Iris pigment epithelial cell (primary cell): ENCODE measurements at places on chromosomes 2 and 18.
A peak's percentile ranks its signal among the peaks of the same experiment; 100 is the strongest.

- no peak for DNase-seq
Observed at GRCh38 chr2:199830531-199830930, 20.5 kb downstream of the FTCDNL1 start.

GRCh38 chr2:229196448-229196847 is 74.6 kb downstream of the PID1 start:
- DNase-seq, result peak; percentile 56

GRCh38 chr2:15648593-15649525 is 57.2 kb downstream of the DDX1 start:
- DNase-seq, result no peak

DNA sequence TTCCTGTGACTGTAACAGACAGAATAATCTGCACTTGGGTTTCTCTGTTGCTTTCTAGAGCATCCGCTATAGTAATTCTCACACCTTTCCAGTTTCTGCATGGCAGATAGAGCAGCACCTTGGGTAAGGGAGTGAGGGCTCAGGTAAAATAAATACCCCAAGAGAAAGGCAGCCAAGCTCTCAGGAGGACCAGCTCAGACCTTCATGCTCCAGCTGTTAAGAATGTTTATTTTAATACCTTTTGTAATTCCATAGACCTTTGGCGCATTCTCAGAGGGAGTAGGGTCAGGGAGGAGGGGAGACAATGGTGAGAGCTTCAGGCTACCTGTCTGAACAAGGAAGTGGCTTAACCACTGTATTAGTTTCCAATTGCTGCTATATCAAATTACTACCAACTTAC is 16.2 kb upstream of the TMEM178A start:
- DNase-seq, result no peak

GRCh38 chr18:2636126-2636631 is 19.3 kb upstream of the SMCHD1 start:
- DNase-seq, result no peak

DNA sequence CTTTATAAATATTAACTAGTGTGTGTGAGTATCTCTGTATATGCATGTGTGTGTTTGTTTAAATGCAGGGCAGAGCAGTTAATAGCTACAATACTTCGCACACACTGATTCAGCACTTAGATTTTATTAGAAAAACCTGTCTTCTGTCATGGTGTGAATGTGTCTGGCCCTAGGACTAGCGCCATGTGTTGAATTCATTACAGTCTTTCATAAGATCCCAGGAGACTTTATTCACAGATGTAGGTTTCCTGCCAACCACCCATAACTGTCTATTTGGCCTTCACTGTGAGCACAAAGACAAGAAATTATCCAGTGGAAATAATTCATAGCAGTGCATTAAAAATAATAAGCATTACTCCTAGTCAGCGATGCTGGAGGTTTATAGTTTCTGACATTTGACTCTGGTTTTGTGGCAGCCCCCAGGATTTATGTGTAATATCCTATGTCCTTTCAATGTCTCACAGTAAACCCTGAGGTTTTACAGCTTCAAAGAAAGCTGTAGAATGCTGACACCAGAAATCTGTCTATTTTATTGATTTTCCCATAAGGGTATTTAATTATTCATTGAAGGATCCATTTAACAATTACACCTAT is 93.9 kb downstream of the ZNF804A start:
- peak; percentile 17 for DNase-seq

- DNase-seq, result no peak
Observed at GRCh38 chr2:140744379-140744778, 1386.4 kb downstream of the LRP1B start.

GRCh38 chr2:29894822-29895614 is 26.4 kb downstream of the ALK start:
- peak; percentile 11 for DNase-seq

DNA sequence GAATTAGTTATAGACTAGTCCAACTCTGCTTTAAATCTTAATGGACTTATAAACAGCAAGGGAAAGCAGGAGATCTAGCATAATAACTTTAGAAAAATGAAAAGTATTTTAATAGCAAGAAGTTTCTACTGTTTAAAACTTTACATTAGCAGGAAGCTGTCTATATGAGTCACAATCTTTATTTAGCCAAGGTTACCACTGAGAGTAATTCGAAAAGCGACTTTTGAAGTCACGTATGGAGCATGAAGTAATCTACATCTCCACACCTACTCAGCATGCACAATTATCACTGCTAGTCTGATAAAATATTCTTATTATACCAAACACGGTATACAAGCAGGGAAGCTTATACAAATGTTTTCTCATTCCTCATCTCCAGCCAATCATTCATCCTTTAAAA is 515.4 kb upstream of the SOX11 start:
- peak; percentile 49 for DNase-seq

- DNase-seq, result no peak
Observed at GRCh38 chr2:8965216-8965969, 38.1 kb downstream of the MBOAT2 start.

DNA sequence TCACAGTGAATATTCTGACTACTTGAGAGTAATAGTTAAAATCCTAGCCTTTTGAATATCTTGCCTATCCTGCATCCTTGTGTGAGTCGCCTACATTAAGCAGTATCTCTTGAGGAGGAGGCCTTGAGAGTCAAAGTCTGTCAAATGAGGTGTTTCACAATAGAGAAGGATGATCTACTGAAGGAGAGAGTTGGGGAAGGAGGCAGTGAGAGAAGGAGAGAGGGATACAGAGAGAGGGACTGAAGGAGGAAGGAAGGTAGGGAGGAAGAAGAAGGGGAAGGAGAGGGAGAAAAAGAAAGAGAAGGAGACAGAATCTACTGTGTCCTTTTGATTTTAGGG is 123.6 kb upstream of the CYP26B1 start:
- peak; percentile 45 for DNase-seq

GRCh38 chr2:144041612-144042011 is 478.3 kb downstream of the ZEB2 start:
- DNase-seq, result no peak

DNA sequence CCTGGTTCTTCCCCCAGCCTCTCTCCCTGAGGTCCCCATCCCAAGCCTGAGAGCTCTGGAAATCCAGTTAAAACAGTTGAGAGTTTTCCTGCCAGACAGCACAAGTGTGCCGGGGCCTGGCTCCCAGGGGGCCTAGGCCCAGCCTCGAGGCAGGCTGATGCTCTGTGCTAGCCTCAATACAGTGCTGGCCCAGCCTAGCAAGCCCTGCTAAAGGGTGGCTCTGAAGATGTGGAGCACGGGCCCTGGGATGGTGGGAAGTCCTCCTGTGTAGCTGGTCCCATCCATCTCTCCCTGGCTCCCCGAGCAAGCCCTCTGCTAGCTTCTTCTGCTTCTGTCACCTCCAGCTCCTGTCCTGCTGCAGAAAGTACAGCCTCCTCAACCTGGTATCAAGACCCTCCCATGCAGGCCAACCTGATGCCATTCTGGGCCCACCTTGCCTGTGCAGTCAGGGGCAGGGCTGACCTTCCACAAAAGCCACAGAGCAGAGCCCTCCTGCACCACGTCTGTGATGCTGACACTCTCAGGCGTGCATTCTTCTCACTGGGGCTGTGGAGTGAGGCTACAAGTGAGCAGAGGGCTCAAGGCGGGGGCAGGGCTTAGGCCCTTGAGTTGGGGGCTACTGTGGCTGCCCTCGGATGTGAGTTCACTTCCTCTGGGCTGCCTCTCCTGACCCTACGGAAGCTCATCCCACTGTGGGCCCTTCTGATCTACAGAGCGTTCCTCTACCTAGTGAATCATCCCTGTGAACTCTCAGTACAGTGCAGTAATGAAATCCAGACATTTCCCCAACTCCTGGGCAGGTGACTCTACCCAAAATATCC is 60.1 kb upstream of the LAPTM4A start:
- peak; percentile 28 for DNase-seq

DNA sequence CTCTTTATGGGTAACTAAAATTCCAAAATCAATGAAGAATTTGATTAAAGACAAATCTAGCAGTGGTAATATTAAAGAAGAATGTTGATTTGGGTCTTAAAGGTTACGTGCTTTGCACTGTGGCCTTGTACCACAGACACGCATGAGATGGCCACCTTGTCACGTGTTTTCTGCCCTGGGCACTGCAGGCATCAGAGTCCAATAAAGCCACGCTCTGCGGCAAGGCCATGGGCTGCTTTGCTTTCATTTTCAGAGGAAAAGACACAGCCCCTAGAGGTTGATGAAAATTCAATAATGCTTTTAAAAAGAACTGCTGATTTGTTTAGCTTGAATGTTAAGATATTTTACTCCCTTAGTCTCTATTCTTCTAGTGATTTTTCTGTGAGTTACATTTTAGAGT is 30.4 kb downstream of the AOX1 start:
- DNase-seq, result no peak

DNA sequence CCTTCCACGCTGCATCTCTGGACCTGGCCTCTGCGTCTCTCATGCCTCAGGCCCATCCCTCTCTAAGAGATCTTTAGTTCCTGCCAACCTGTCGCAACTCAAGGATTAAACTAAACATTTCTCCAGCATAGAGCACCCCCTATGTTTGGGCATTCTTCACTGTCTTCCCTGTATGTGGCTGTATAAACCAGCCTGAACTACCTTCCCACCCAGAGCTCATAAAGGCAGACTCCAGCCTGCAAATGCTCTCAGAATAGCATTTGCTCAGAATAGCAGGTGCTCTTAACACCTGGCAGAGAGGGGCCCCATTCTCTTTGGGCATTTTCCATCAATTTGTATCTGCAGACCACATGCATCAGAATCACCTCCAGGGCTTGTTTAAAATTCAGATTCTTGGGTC is 83.4 kb downstream of the EHD3 start:
- DNase-seq, result no peak

DNA sequence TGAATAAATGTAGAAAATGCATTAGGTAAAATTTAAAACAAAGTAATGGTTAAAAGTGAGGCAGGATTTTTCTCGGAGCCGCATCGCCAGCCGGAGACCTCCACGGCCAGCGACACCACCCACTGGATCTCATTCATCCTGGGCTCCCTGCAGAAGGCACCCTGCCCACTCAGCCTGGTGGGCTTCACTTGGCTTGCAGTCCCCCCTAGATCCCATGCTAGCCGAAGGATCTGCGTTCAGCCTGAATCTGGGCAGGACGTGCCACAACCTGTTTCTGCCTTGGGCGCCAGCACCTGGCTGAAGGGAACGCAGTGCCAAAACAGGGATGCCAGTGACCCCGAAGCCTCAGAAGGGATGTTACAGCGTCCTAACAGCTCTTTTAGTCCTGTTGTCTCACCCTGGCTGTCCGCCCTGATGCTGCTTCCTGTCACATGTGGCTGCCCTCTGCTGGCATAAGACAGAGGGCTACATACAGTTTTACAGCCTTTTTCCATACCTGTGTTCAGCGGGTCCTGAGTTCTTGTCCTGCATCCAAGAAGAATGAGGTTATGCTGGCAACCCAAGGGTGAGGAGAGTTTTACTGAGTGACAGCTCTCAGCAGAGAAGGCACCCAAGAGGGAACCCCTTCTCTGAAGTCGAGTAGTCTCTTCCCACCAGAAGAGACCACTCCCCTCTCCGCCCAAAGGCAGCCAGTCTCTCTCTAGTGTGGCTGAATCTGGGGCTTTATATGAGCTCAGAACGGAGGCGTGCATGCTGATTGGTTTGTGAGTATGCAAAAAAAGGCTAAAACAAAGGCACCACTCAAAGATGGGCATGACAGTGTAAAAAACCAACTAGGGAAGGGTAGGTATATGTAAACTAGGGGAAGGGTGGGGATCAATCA is 173.1 kb upstream of the GYPC start:
- no peak for DNase-seq

GRCh38 chr18:74645679-74646078 is 48.0 kb downstream of the ZNF407 start:
- peak; percentile 67 for DNase-seq

DNA sequence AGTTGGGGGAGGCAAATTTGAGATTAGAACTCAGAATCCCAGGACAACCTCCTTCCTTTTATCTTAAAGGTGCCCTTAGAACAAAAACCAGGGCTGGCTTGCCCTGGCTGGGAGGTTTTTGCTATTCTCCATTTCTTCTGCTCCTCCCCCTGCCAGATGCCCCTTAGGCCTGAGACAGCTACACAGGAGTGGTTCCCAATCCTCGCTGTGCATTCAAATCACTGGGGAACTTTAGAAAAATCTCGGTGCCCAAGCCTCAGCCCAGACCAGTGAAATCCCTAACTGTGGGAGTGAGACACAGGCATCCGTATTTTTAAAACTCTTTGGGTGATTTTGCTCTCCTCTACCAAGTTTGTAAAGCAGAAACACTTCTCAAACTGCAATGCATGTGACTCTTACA is 38.8 kb downstream of the LBH start:
- DNase-seq, result no peak

DNA sequence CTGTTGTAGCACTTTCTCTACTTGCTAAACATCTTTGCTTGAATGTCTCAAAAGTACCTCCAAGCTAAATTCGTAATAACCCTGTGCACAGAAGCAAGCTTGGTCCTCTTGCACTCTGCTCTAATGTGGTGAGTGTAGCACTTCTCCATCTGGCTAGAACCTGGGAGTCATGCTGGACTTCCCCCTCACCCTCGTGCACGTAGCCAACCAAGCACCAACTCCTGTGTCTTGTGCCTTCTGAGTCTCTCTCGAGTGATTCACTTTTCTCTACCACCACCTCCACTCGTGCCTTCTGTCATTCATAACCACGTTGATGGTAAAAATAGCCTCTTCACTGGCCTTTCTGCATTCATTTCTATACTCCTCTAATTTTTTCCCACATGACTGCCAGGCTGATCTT is 91.9 kb upstream of the KCNE4 start:
- DNase-seq, result peak; percentile 54

DNA sequence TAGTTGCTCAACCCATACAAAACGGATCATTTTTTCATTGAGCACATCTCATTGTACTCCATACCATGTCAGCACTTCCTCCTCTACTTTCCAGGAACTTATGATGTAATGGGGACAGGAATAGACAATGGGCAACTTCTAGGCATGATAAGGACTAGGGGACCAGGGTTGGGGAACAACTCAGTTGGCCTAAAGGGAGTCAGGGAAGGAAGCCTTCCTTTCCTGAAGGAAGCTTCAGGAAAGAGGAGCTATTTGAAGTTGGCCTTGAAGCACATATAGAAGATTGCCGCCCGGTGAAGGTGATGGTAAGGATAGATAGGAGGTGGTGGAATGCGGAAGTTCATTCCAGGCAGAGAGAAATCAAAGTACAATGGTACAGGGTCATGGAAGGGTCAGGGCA is 283.9 kb downstream of the SLC8A1 start:
- no peak for DNase-seq

DNA sequence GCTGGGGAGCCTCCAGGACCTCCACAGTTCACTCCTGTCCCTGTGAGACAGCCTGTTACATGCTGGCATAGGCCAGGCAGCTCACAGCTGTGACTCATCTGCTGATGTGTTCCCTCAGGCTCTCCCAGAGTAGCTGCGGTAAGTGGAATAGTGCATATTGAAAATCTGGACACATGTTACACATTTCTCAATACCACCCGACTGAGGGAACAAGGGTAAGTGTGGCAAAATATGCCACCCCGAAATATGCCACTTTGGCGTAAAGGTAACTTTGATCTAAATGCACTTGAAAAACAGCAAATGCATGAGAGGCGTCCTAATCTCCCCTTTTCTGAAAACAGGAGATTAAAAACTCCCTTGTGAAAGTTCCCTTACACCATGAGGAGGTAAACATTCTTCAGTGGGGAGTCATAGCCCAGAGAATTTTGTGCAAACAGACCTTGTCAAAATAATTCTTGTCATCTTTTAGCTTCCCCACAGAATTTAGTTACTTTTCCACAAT is 557.9 kb downstream of the CCDC85A start:
- DNase-seq, result peak; percentile 98
